ENCODE measurements at places on chromosomes 2 and 18. TPM values are rescaled to one million over a fixed set of nuclear protein-coding genes. Genes with fewer than 3 reads are reported as not detected.

DNA sequence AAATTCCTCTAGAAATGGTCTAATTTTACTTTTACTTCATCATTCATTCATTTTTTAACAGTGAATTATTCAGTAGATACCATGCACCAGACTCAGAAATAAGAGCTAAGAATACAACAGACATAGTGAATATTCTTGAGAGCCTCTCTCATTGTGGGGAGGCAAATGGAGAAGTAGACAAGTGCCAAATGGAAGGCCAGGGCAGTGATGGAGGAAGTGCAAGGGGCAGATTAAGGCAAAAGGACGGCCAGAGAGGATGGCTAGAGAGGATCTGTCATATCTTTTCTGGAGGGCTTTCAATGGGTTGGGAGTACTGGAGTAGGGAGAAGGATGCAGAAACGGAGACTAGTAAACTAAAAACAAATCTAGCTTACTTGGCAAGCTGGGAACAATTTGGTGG lies 19.0 kb upstream of the RMDN2 start:
- no peak for DNase-seq
- H3K27ac ChIP-seq: no peak overlapping the region
- H3K27me3 ChIP-seq: peaks cover 10% of the 10 kb centered on the region
- H3K36me3 ChIP-seq: no peaks in the 10 kb centered on the region

GYPC gene
- total RNA-seq: 30.4 TPM

- H3K4me3 ChIP-seq: no peak overlapping the region
- peaks cover 14% of the 10 kb centered on the region for H3K36me3 ChIP-seq
- peaks cover 9% of the 10 kb centered on the region for H3K4me1 ChIP-seq
Observed at GRCh38 chr18:79766308-79766707, 31.4 kb upstream of the KCNG2 start.

GRCh38 chr18:71209944-71210343 lies 921.1 kb downstream of the SOCS6 start:
- H3K36me3 ChIP-seq: no peaks in the 10 kb centered on the region
- no peaks in the 10 kb centered on the region for H3K4me1 ChIP-seq
- no peak for DNase-seq
- H3K27me3 ChIP-seq: no peaks in the 10 kb centered on the region
- no peak overlapping the region for H3K4me3 ChIP-seq

EMILIN1 gene
- total RNA-seq: 208 TPM

- no peaks in the 10 kb centered on the region for H3K36me3 ChIP-seq
- H3K27me3 ChIP-seq: no peaks in the 10 kb centered on the region
- H3K27ac ChIP-seq: no peak within 1 kb of the TSS
- no peak for DNase-seq
- no peaks in the 10 kb centered on the region for H3K4me1 ChIP-seq
- H3K4me3 ChIP-seq: no peak within 1 kb of the TSS
Observed at GRCh38 chr18:31102025-31102684, at the start of gene DSC2. Gene DSC2 (minus strand): TSS chr18:31102421. CDS start chr18:31101971, 450 bp downstream.

GKN1 gene
- not detected for total RNA-seq

Measured in HFFc6 (cell line).